ENCODE measurements at places on chromosomes 12 and 14.

DNA sequence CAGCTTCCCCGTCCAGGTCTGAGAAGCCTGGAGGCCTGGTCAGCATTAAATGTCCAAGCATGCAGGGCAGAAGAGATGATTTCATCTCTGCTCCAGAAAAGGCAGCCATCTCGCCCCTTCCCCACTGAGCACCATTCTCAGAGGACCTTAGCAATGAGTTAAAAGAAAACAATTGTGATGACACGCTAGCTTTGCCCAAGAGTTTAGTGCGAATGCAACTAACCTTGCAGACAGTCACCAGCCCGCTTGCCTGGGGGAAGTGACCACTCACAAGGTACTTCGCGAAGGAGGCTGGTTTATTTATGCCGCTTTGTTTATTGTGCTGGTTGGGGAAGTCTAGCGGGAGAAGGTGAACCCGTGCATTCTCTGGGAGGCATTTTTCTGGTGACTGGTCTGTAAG lies 170.7 kb downstream of the RBM19 start:
- DNase-seq: no peak

GRCh38 chr12:70948236-70948975 lies 27.9 kb upstream of the PTPRR start:
- DNase-seq: no peak

- DNase-seq: no peak
These were observed 23.0 kb downstream of the DIO3 start for GRCh38 chr14:101584055-101584859.

- DNase-seq: peak; percentile 10
These were observed 54.4 kb downstream of the EFCAB11 start for GRCh38 chr14:89899917-89900663.

DNA sequence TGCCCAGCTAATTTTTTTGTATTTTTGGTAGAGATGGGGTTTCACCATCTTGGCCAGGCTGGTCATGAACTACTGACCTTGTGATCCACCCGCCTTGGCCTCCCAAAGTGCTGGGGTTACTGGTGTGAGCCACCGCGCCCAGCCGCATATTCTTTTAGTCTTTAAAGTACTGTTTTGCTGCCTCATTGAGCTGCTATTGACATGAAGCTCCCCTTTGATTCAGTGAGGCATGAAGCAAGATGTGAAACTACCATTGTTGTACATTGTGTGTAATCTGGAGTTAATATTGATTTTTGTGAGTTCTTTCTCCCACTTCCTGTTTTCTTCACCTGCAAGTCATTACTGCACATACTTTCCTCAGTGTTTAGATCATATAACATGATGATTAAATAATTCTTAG lies 80.8 kb downstream of the MNAT1 start:
- DNase-seq: no peak

GRCh38 chr14:68548194-68549076 lies 244.4 kb downstream of the ZFP36L1 start:
- DNase-seq: peak; percentile 67

GRCh38 chr12:109428037-109428629 lies 49.0 kb downstream of the KCTD10 start:
- DNase-seq: peak; percentile 36
